ENCODE measurements at places on chromosomes 5 and 9. TPM values are rescaled to one million over a fixed set of nuclear protein-coding genes. Genes with fewer than 3 reads are reported as not detected.

GRCh38 chr9:107705521-107705920 is 216.0 kb upstream of the KLF4 start:
- no peak for DNase-seq
- no peak overlapping the region for H3K27ac ChIP-seq
- no peaks in the 10 kb centered on the region for H3K36me3 ChIP-seq
- H3K27me3 ChIP-seq, result peaks cover 5% of the 10 kb centered on the region

DNA sequence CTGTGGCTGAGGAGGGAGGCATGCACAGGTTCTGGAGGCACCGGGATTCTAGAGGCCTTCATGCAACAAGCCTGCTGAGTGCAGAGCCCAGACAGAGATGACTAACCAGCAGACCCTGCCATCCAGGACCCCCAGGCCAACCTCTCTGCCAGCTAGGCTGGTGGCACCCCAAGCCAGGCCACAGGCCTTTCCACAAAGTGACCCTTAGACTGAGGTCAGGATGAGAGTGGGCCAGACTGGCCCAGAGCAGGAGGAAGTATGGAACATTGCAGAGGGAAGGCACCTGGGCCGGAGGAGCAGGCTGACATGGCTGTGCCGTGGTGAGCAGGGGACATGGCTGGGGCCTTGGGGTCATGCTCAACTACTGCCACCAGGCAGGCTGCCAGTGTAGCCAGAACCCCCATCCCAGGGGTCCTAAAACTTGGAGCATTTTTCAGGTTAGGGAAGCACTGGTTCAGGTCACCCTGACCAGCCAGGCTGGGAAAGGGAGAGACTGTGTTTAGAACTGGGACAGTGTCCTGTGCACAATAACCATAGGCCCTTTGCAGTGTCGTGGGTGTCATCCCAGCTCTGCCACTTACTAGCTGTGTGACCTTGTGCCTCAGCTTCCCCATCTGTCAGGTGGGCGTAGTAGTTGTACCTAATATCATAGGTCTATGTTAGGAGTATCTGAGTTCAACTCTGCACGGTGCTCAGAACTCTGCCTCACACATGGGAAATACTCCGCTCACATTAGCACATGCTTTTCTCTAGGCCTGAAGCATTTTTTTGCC is 17.3 kb downstream of the TCF7 start:
- H3K36me3 ChIP-seq, result peaks cover 90% of the 10 kb centered on the region
- no peaks in the 10 kb centered on the region for H3K27me3 ChIP-seq
- peak overlapping the region; percentile 99 for H3K27ac ChIP-seq
- peak overlapping the region; percentile 98 for H3K4me3 ChIP-seq
- no peak for DNase-seq

GRCh38 chr5:173327948-173328843 is at the start of gene STC2:
Gene STC2, minus strand, starts transcription at chr5:173328414. Its CDS starts 221 bp downstream, at chr5:173328193.
- peaks cover 32% of the 10 kb centered on the region for H3K4me1 ChIP-seq
- peaks cover 40% of the 10 kb centered on the region for H3K27me3 ChIP-seq
- H3K36me3 ChIP-seq, result no peaks in the 10 kb centered on the region
- DNase-seq, result no peak
- H3K4me3 ChIP-seq, result peak within 1 kb of the TSS; percentile 39

- peak overlapping the region; percentile 30 for H3K27ac ChIP-seq
- H3K36me3 ChIP-seq, result peaks cover 34% of the 10 kb centered on the region
- H3K4me3 ChIP-seq, result no peak overlapping the region
- no peaks in the 10 kb centered on the region for H3K27me3 ChIP-seq
Measured at GRCh38 chr5:154042766-154043165, 4.0 kb downstream of the MFAP3 start.

- H3K36me3 ChIP-seq, result no peaks in the 10 kb centered on the region
- DNase-seq, result no peak
- H3K27me3 ChIP-seq, result peaks cover 27% of the 10 kb centered on the region
- H3K4me1 ChIP-seq, result no peaks in the 10 kb centered on the region
Measured at GRCh38 chr5:126228934-126229333, 194.3 kb upstream of the GRAMD2B start.

GRCh38 chr9:29241320-29241719 is 1668.0 kb upstream of the C9orf72 start:
- no peaks in the 10 kb centered on the region for H3K36me3 ChIP-seq
- H3K4me1 ChIP-seq, result no peaks in the 10 kb centered on the region
- H3K4me3 ChIP-seq, result no peak overlapping the region
- no peak for DNase-seq
- H3K27ac ChIP-seq, result no peak overlapping the region
- no peaks in the 10 kb centered on the region for H3K27me3 ChIP-seq

DNA sequence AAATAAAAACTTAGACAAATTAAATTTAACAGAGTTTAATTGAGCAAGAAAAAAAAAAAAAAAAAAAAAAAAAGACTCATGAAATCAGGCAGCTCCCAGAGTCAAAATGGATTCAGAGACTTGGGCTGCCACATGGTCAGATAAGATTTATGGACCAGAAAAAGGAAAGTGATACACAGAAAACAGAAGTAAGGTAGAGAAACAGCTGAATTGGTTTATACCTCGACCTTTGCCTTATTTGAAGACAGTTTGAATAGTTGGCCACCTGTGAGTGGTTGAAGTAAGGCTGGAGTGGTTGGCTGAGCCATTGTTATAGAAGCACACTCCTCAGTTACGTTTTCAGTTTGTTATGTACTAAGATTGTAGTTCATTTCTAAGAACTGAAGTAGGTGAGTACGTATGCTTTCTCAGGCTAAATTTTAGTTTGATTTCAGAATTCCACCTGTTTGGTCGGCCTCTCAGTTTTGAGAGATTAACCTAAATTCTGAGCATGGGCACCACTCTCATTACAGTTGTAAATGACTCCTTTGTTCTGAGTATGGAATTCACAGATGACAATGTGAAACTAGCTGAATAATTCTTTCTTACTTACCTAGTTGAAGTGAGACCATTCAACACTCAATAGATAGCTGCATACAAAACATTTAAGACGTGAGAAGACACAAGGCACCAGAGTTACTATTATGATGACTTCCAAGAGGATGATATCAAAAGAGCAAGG is 149.0 kb downstream of the AOPEP start:
- DNase-seq, result no peak
- no peak overlapping the region for H3K27ac ChIP-seq
- H3K27me3 ChIP-seq, result no peaks in the 10 kb centered on the region

- no peak for DNase-seq
- no peak overlapping the region for H3K27ac ChIP-seq
- no peaks in the 10 kb centered on the region for H3K36me3 ChIP-seq
Measured at GRCh38 chr9:133934482-133935232, 57.5 kb downstream of the VAV2 start.

GRCh38 chr5:161847941-161848391 is at the start of gene GABRA1:
Gene GABRA1, plus strand, starts transcription at chr5:161848120. Its CDS starts 2,691 bp downstream, at chr5:161850811.
- no peaks in the 10 kb centered on the region for H3K36me3 ChIP-seq
- no peak within 1 kb of the TSS for H3K4me3 ChIP-seq

Gene MLANA
- total RNA-seq, result not detected

All from naive thymus-derived CD8-positive, alpha-beta T cell (primary cell).